T-helper 17 cell (primary cell): ENCODE measurements at places on chromosomes 12 and 14. TPM values are rescaled to one million over a fixed set of nuclear protein-coding genes. Genes with fewer than 3 reads are reported as not detected.

DNA sequence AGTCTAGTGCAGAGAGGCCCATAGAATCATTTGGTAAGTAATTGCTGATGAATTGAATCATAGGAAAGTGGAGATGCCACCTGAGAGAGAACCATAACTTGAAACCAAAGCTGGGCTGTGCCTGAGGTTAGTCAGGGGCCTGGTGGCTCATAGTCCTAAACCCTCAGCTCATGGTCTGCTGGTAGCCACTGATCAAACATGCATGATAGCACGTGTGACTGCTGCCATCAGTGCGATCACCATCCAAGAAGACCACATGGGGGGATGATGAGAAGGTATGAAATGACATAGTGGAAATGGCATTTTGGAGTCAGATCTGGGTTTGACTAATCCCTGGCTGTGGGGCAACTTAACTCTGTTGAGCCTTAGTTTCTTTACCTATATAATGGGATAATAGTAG is 190.5 kb downstream of the CACNA1C start:
- no peak overlapping the region for H3K27ac ChIP-seq
- H3K27me3 ChIP-seq = peaks cover 55% of the 10 kb centered on the region
- H3K4me3 ChIP-seq = no peak overlapping the region
- no peak for DNase-seq

DNA sequence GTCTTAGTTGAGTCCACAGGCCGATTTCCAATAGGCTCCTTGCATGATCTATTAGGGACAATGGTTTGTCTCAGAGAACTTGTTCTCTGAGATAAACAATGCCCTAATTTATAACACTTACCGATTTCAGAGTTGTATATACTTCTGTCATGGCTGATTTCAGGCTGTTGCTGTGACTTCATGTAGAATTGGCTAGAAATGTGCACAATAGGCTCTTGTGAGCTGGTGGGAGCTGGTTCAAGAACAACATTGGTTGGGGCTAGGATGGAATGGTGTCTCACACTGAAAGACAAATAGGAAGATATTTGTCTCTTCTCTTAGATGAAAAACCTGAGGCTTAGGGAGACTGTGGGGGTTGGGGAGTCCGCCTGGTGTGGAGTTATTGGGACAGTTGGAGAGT is 6.7 kb upstream of the KRT86 start:
- no peak for DNase-seq
- H3K36me3 ChIP-seq = peaks cover 2% of the 10 kb centered on the region

DNA sequence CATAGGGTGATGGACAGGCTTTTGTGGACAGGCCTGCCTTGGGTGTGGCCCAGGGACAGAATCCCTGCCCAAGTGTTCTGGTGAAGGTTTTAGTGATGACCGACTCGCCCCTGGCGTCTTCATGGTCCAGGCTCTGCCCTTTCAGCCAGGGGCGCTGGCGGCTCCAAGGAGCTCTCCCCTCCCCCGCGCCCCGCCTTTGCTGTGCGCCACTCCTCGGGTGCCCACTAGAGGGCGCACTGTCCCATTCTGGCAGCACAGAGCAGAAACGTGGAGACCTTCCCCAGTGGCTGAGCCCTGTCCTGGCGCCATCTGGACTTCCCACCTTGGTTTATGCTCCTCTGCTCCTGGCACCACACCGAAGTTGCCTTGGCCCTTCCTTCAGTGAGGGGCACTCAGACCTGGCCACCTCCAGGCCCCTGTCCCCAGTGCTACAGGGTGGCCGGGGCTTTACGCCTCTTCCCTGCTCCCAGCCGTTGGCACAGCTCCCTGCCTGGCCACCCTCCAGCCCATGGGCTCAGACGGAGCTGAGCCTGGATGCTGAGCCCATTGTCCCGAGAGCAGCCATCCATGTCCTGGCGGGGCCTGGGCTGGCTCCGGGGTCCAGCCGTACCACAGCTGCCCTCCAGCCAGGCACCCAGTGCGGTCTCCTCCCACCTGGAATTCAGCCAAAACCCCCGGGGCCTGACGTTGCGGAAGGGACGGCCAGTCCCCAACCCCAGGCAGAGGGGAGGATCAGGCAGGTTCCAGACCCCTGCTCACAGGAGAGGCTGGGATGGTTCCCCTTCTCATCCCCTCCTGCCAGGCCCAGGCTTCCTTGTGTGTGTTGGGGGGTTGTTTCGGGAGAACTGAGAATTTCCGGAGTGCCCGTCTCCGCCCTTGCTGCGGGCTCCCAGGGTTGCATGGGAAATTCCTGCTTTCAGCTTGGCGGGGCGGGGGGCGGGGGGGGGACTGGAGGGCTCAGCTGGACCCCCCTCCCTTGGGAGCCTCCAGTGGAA is 5.6 kb upstream of the CRIP1 start:
- H3K4me1 ChIP-seq = peaks cover 45% of the 10 kb centered on the region
- H3K36me3 ChIP-seq = peaks cover 2% of the 10 kb centered on the region
- H3K27ac ChIP-seq = peak overlapping the region; percentile 99
- no peaks in the 10 kb centered on the region for H3K27me3 ChIP-seq

DNA sequence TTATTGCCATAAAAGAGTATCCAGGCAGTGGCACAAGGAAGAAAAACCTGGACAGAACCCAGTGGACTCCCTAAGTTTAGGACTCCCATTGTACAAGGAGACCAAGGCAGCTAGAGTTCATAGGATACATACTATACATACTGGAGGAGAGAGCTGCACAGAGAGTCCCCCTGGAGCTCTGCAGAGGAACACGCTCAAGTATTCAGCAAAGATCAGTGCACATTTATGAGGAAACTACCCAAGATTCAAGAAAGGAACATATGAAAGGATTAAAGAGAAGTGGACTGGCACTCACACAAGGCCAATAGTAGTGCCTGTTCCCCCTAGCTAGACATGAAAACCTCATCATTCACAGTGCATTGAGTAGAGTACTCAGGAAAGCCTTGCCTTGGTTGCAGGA is 43.0 kb upstream of the CHPT1 start:
- peaks cover 16% of the 10 kb centered on the region for H3K27me3 ChIP-seq
- H3K4me1 ChIP-seq = no peaks in the 10 kb centered on the region
- no peak overlapping the region for H3K27ac ChIP-seq
- no peak overlapping the region for H3K4me3 ChIP-seq

DDHD1 gene
- total RNA-seq = 80.4 TPM
